GM12865 (cell line): ENCODE measurements at places on chromosomes 2 and 18.

- DNase-seq: peak; percentile 97
Measured at GRCh38 chr2:230942920-230943896, 18.2 kb upstream of the GPR55 start.

DNA sequence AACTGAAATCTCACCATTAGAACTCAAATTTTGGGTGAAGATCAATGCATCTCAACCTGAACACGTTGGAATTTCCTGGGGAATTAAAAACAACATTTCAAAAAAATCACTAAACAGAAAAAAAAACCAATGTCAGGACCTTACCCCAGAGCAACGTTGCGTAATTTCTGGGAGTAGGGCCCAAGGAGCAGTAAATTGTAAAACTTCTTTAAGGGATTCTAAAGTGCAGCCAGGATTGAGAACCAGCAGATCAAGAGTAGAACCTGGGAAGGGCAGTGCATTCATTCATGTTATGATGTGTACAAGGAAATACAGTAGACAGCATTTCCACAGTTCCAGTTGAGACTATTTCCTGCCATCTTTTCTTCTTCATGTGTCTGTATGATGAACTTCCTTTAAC, 56.9 kb downstream of the RHBDD1 start:
- no peak for DNase-seq

GRCh38 chr2:164032995-164033394, 297.2 kb upstream of the FIGN start:
- DNase-seq: peak; percentile 5

DNA sequence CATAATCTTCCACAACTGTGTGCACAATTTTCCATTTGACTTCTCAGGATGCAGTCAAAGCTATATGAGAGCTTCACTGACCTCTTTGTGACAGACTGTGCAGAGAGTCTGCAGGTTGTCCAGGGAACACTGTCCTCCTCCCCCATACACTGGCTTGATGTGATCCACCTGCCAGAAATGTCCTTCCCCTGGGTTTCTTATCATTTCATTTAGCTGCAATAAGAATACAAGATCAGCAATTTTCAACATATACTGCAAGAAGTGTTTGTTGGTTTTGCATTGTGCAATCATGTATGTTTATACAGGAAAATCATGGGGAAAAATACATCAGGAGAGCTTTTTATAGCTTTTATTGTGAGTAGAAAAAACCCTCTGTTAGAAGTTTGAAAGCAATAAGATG, 150.7 kb downstream of the RAB3GAP1 start:
- DNase-seq: no peak

GRCh38 chr18:43830947-43831346, 553.7 kb upstream of the SYT4 start:
- no peak for DNase-seq

DNA sequence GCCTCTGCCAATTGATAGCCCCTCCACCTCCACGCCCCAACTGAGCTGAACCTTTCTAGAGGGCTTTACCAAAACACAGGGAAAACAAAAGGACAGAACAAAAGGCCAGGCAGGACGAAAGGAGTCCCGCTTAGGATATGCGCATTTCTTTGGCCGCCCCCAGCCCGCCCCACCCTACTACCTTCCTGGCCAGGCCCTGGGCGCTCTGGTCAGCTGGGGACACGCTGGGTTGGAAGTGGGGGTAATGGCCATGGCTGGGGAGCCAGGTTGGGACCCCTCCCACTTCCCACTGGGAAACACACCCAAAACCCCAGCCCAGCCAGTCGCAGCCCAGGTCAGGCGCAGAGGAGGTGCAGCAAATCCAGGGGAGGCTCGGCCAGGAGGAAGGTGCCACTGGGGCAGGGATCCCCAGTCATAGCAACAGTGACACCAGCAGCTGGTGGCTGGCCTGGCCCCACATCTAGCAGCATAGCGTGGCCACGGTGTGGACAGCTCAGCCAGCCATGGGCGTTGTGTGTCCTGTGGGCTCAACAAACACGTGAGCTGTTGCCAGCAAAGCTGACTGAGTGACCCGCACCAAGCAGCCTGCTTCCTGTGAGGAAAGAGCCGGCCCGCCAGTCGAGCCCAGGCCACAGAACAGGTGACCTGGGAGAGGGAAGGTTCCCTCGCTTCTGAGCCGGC, 24.6 kb upstream of the B3GNT7 start:
- DNase-seq: no peak

GRCh38 chr2:121754851-121755236, 607 bp upstream of the TSN start:
- no peak for DNase-seq

GRCh38 chr18:33937270-33937816, 287.4 kb downstream of the NOL4 start:
- peak; percentile 46 for DNase-seq

DNA sequence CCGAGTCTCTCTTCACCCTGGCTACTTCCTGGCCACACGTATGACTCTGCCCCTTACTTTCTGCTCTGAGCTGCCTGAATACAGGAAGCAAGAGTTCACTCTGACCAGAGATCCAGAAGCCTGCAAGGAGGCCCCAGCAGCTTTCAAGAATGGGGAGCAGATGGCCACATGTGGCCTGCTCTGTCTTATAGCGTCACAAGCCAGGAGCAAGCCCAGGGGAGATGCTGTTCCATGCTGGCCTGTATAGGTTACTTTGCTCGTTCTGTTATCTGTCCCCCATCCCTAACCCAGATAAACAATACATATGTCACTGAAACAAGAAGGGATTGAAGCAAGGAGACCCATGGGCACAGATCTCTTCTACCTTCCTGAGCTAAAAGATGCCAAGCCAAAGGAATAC, 4.3 kb downstream of the PNKD start:
- DNase-seq: no peak

GRCh38 chr2:54836477-54836876, 113.0 kb downstream of the EML6 start:
- no peak for DNase-seq

GRCh38 chr2:32958821-32959220, 12.1 kb downstream of the LTBP1 start:
- DNase-seq: no peak

- no peak for DNase-seq
Measured at GRCh38 chr2:68974251-68974650, at the start of gene GKN1. TSS of gene GKN1 (plus strand) at chr2:68974636. CDS start at chr2:68974678, 42 bp downstream.

- DNase-seq: no peak
Measured at GRCh38 chr2:61998426-61998825, 93.0 kb downstream of the COMMD1 start.

GRCh38 chr2:128690431-128690830, 371.8 kb upstream of the HS6ST1 start:
- no peak for DNase-seq

GRCh38 chr2:951224-952006, 766 bp downstream of the SNTG2 start:
- no peak for DNase-seq

DNA sequence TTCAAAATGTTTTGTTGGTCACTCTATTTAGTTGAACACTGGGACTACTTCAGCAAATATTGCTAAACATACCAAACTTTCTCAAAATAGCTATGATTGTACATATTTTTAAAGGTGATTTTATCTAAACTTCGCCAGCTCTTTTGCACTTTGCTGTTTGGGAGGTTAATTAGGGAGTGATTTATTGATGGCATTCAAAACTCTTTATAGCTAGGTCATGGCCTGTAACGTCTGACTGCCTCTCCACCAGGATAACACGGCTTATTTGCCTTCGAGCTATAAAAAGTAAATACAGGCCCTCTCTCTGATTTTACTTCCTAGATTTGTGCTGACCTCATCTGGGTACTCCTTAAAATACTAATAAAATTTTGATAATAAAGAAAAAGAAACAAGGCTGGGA, 931.9 kb downstream of the DCDC2C start:
- DNase-seq: no peak

- DNase-seq: peak; percentile 21
Measured at GRCh38 chr2:222972420-222972819, 79.6 kb upstream of the KCNE4 start.

GRCh38 chr2:180840641-180841040, 139.8 kb upstream of the UBE2E3 start:
- no peak for DNase-seq
